ENCODE measurements at places on chromosomes 7 and 10.

GRCh38 chr10:132144086-132144485 is 42.7 kb upstream of the DPYSL4 start:
- ATAC-seq: no peak

DNA sequence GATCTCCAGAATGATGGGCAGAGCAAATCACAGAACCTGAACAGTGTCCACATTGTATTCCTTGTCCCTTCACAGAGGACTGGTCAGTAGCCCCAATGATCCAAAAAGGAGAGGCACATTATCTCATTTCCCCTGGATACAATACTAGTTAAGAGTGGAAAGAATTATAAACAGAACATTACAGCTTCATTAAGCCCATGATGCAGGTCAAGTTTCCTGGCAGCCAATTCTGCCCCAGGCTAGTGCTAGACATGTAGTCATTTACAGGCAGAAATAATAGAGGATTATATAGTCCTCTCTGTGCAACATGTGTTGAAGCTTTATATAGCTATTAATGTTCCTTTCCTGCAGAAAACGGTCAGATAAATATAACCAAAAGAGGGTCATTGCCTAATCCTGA is 124.3 kb upstream of the WNT16 start:
- ATAC-seq: no peak

GRCh38 chr10:118310822-118311221 is 31.3 kb downstream of the FAM204A start:
- no peak for ATAC-seq

- ATAC-seq: no peak
Measured at GRCh38 chr10:15316145-15316544, 54.9 kb downstream of the FAM171A1 start.

DNA sequence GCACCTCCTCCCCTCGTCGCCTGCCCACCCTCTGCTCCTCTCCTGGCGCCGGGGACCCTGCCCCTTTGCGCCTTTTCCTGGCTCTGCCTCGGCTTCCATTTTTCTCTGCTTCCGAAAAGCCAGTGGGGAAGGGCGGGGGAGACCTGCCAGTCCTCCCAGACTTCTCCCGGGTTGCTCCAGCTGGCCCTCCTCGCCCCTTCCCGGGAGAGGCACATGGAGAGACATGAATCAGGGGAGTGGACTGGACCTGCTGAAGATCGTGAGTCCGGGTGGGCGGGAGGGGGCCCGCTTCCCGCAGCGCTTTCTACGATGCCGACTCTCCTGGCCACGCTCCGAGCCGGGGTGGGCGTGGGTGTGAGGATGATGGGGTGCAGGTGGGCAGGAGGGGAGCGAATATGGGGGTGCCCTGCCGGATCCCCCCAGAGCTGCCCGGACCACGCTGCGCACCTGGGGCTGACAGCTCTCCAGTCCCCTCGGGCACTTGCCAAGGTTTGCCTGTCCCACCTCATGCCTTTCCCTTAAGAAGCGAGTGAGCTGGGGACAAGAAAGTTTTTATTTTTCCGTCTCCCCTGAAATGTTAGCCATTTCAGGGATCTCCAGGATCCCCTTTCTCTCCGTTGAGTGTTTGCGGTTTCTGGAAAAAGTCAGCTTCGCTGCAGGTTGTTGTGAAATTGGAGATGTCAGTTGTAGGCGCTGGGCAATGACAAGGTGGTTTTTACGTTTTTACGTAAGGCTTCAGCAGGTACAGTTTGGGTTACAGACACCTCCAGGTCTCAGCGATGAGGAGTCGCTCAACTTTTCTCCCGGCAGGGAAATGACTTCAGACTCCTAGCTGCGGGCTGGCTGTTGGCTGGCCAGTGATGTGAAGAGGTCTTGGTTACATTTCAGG is 977 bp downstream of the CACNB2 start:
- peak; percentile 10 for ATAC-seq

GRCh38 chr7:28609608-28610007 is 197.3 kb downstream of the CREB5 start:
- no peak for ATAC-seq

GRCh38 chr7:158705234-158705850 is 738 bp upstream of the NCAPG2 start:
- no peak for ATAC-seq

- ATAC-seq: no peak
Measured at GRCh38 chr10:80755893-80756292, 218.2 kb downstream of the SH2D4B start.

DNA sequence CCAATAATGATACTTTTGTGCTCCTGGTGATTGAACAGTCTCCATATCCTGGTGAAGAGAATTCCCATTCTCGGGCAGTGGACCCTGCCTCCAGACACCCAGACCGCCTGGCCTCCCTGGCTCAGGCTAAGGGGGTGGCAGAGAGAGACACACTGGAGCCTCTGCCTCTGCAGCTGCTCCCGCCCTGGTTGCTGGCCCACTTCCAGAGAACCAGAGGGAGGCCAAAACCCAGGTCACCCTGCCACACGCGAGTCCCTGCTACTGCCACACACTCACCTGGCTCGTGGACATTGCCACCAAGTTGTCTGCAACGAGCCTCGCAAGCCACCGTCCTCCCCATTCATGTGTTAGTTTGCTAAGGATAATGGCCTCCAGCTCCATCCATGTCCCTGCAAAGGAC is 221.8 kb downstream of the HPSE2 start:
- ATAC-seq: no peak

DNA sequence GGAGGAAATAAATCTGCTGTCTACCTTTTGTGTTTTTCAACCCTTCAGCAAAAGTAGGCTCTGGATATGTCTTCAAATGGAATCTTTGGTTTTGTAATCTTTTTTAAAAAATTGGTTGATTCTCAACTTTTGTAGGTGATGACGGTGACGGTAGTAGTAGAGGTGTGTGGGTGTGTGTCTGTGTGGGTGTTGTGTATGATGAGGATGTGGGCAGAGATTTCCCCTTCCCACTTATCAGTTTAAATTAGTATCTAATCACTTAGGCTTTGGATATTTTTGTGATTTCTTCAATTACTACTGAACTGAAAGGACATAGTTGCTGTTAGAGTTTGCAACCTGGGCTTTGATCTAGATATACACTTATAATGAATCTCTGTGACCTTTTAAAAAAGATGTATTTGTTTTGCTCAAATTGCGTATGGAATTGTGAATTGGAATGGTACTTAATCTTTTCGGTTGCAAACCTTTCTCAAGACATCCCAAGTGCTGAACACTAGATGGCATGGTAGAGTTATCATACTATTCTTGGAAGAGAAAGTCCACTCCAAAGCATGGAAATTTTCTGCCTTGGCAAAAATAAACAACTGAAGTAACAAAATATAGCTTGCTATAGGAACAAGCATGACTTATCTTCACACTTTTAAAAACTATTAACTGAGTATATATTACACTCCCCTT is 51.9 kb upstream of the A1CF start:
- no peak for ATAC-seq

GRCh38 chr10:100878291-100878910 is 34.4 kb upstream of the SLF2 start:
- peak; percentile 76 for ATAC-seq

DNA sequence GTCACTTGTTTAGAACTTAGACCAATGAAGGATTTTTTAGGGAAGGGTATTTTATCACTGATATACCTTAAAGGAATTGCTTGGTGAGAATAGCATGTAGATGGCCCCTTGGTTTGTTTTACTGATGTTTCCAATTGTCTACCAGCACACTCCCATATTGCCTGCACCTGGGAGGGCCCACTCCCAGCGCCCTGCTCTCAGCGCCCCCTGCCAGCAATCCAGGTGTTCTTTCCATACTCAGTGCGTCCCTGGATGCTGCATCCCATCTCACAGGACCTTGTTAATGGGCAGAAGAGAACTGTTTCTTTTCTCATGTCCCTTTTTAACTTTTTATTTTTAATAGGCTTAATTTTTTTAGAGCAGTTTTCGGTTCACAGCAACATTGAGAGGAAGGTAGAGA is 24.1 kb upstream of the SFRP5 start:
- no peak for ATAC-seq

DNA sequence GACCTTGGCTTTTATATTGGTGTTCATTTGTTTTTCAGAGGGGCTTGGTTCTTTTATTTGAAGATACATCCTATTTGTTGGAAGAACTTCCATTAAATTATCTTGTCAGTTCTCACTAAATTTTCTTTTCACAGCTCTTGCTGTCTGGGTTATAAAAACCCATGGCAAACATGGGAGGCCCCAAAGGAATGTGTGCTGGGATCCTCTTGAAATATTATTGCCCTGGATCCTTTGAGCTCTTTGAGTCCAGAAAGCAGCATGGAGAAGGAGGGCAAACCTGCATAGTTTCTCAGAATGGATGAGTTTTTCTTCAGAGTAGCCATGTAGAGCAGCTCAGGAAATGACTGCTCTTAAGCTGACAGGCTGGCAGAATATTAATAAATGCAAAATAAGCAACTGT is 187.4 kb downstream of the CTTNBP2 start:
- no peak for ATAC-seq

GRCh38 chr10:114304571-114305421 is 65.7 kb downstream of the VWA2 start:
- ATAC-seq: peak; percentile 51

GRCh38 chr10:124653811-124654651 is 90.1 kb downstream of the FAM53B start:
- peak; percentile 79 for ATAC-seq

GRCh38 chr7:114264023-114264422 is 150.6 kb upstream of the FOXP2 start:
- ATAC-seq: no peak

- no peak for ATAC-seq
Measured at GRCh38 chr7:114806590-114807162, 115.2 kb upstream of the MDFIC start.

DNA sequence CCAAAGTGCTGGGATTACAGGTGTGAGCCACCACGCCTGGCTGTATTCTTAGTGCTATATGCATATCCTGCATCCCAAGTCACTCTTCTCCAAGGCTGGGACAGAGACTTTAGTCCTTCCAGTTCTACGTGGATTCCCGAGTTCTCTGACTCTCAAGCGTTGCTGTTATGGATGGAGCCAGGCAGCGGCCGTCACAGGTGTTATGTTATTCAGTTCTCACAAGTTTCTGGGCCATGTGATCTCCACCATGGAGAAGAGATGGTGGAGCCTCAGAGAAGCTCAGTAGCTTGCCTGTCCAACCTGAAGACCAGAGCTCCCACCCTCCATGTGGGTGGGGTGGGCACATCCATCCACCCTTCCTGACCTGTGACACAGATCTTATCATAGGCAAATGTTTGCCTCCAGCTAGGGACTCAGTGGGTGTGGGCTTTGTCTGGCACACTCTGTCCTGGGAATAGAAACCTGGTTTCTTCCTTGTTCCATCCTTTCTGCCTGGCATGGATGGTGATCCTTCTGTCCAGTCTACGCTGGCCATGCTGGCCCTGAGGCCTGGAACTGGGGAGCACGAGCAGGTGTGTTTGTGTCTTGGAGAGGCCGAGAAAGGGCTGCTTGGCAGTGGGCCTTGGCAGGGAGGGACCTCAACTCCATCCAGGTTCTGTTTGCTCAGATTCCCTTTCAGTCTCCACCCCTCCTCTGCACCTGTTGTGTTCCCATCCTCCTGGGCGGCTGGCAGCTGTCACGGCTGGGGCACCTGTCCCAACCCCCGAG is 55.3 kb downstream of the NEURL1 start:
- no peak for ATAC-seq

DNA sequence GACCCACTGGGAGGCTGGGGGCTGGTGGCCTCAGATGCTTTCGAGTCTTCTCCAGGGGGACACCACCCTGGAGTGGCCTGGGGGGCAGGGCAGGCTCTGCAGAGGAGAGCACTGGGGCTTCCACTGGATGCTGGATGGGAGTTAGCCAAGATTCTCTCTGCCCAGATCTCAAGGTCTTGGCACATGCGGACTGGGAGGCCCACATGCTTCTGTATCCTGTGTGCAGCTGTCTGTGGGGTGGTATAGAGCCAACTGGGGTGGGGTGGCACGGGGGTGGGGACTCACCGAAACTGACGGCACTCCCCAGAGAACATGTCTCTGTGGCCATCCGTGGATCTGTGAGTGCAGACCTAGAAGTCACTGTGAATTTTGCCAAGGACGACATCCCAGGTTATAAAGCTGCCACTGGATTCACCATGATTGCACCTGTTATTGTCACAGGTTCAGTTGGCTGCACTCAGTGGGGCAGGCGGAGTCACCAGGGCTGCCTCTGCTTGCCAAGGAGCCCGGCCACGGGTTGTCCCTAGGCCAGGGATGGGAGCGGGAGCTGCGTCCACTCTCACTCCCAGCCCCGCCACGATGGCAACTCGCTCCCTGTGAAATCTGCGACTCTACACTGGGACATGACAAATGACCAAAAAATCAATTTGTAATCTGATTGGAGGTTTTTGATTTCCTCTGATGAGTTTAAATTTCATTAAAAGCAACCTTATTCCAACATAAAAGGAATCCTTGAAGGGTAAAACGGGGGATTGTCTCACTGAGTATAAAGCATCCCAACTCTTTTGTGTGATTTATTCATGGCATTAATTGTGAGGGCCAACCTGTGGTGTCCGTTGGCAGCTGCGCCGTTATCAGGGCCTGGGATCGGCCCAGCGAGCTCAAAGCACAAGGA is 131.3 kb downstream of the EBF3 start:
- ATAC-seq: no peak

DNA sequence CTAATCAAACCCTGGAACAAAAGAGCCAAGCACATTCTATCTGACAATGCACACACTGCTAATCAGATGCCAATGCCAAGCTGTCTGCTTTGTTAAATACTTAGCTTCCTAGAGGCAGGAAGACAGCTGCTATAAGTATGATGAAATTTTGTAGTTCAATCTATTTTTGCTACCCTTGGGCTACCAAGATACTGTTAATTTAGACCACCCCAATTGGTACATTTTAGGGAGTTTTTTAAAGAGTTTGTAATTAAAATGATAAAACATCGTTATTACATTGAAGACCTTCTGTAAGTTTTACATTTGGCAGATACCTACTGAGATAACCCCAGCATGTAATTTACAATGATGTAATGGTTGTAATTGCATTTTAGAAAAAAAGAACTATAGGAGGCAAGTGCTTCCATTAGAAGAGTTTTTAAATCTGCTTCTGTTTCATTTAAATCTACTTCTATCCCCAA is 268.5 kb downstream of the ADK start:
- ATAC-seq: no peak

GRCh38 chr10:61159253-61159652 is 215.3 kb upstream of the RHOBTB1 start:
- no peak for ATAC-seq

DNA sequence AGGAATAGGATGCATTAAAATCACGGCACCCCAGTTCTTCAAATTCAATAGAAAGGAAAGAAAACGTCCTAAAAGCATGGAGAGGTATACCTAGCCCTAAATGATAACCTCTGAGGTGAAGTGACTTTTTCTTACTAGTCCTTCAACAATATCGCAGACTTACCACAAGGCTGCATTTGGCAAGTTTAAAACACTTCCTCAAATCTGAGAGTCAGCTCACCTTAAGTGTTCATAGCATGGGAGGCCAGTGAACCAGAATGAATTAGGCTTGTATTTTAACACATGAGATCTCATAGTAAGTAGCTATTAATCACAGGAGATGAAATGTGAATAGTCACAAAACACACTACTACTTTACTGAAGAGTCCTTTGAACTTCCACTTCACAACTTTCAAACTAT is 124.2 kb downstream of the RNF32 start:
- no peak for ATAC-seq

DNA sequence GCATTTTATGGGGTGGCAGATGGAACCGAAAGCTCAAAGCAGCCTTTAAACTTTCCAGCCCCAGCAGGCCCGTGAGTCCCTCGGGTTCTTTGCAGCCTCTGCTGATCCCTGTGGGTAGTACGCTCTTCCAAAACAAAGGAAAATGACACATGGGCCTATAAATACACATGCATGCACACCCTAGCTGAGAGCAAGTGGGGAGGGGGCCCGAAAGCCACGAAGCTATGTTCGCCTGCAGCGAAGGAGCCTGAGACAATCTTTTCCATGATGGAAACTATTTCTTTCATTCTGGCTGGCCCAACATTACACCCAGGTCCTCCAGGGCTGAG is 32.2 kb downstream of the CALML5 start:
- ATAC-seq: no peak

Measured in esophagus mucosa (tissue), 1 donor.